ENCODE measurements at places on chromosomes 3 and 15. TPM values are rescaled to one million over a fixed set of nuclear protein-coding genes. Genes with fewer than 3 reads are reported as not detected.
A peak's percentile ranks its signal among the peaks of the same experiment; 100 is the strongest.

DNA sequence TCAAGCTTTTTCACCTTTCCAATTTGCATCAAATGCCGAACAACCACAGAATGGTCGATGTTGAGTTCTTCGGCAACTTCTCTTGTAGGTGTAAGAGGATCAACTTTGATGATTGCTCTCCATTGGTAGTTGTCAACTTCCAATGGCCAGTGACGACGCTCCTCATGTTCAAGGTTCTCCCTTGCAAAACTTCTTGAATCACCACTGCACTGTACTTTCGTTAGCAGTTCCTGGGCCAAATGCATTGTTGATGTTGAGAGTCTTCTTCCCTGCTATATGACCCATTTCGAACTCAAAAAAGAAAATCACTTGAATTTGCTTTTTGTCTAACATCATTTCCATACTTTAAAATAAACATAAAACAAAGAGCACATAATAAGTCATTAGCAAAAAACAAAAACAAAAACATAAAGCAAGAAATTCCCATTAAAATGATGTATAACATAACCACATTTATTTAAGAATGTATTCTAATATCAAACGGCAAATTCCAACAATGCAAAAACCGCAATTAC is 71.2 kb upstream of the AP4E1 start:
- H3K4me3 ChIP-seq = no peak overlapping the region
- DNase-seq = no peak
- H3K36me3 ChIP-seq = no peaks in the 10 kb centered on the region
- H3K27me3 ChIP-seq = no peaks in the 10 kb centered on the region
- no peak overlapping the region for H3K27ac ChIP-seq

Gene PLCB2
- polyA plus RNA-seq = 0.73 TPM

- H3K27me3 ChIP-seq = no peaks in the 10 kb centered on the region
- no peak for DNase-seq
- no peak overlapping the region for H3K4me3 ChIP-seq
- no peaks in the 10 kb centered on the region for H3K36me3 ChIP-seq
- H3K4me1 ChIP-seq = no peaks in the 10 kb centered on the region
Measured at GRCh38 chr3:59257506-59257905, 207.7 kb upstream of the CFAP20DC start.

- H3K4me3 ChIP-seq = no peak overlapping the region
- H3K36me3 ChIP-seq = no peaks in the 10 kb centered on the region
Measured at GRCh38 chr3:61157414-61157813, 93.8 kb downstream of the FHIT start.

DNA sequence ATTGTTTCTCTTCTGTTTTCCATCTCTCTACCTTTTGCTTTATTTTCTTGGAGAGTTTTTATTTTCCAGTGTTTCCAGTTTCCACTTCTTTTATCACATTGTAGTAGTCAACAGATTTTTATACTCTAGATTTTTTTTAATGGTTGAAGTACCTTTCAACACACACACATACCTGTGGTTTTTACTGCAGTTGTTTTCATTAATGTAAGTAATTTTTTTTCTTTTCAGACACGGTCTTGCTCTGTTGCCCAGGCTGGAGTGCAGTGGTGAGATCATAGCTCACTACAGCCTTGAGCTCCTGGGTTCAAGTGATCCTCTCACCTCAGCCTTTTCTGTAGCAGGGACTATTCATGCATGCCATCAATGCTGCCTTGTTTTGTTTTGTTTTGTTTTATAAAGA is 472.5 kb upstream of the SGO1 start:
- H3K4me1 ChIP-seq = no peaks in the 10 kb centered on the region
- no peak overlapping the region for H3K27ac ChIP-seq
- DNase-seq = no peak
- no peak overlapping the region for H3K4me3 ChIP-seq
- no peaks in the 10 kb centered on the region for H3K36me3 ChIP-seq

Gene GREM1
- 0.68 TPM for polyA plus RNA-seq

GRCh38 chr15:66508293-66508883 is 3.3 kb downstream of the ZWILCH start:
- no peaks in the 10 kb centered on the region for H3K36me3 ChIP-seq
- no peak overlapping the region for H3K27ac ChIP-seq
- peaks cover 7% of the 10 kb centered on the region for H3K4me1 ChIP-seq
- no peak for DNase-seq
- no peak overlapping the region for H3K4me3 ChIP-seq

DNA sequence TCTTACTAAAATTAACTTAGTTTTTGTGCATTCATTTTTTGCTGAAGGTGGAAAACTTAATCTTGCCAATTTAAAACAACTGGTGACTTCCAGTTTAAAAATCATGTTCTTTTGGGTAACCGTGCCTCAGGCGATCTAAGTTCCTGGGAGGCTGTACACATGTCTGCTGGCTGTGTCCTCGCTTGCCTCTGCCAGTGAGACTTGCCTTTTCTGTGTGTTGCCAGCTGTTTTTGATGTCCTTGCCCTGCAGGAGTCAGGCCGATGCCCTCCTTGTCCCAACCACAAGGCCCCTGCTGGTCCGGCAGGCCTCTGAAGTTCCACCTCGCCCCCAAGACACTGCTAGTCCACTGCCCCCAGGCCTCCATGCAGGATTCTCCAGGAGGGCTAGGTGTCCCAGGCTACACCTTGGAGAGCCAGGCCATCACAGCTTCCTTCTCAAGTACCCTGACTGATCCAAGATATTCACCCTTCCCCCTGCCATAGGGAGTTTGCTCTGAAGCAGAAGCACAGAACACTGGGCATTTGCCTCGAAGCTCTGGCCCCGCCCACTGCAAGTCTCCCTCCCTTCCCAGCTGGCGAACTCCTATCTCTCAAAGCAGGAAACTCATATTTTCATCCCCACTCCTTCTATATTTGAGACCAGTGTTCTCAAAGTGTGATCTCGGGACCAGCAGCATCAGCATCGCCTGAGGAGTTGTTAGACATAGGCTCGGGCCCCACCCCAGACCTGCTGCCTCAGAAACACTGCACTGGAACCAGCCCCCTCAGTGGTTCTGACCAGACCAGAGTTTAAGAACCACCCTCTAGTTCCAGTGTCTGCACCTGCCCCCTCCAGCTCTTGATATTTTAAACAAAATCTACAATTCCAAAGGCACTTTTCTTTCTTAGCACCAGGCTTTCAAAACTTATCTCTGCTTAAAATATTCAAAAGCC is 185.8 kb upstream of the UBE2E1 start:
- H3K36me3 ChIP-seq = no peaks in the 10 kb centered on the region
- DNase-seq = no peak
- no peak overlapping the region for H3K27ac ChIP-seq
- H3K27me3 ChIP-seq = no peaks in the 10 kb centered on the region
- H3K4me3 ChIP-seq = no peak overlapping the region

GRCh38 chr3:188301147-188301546 is 147.2 kb downstream of the LPP start:
- no peak for DNase-seq
- no peaks in the 10 kb centered on the region for H3K36me3 ChIP-seq
- H3K4me1 ChIP-seq = peaks cover 27% of the 10 kb centered on the region
- no peaks in the 10 kb centered on the region for H3K27me3 ChIP-seq
- H3K4me3 ChIP-seq = no peak overlapping the region
- H3K27ac ChIP-seq = no peak overlapping the region

Gene ZSCAN2
- 3.5 TPM for polyA plus RNA-seq

DNA sequence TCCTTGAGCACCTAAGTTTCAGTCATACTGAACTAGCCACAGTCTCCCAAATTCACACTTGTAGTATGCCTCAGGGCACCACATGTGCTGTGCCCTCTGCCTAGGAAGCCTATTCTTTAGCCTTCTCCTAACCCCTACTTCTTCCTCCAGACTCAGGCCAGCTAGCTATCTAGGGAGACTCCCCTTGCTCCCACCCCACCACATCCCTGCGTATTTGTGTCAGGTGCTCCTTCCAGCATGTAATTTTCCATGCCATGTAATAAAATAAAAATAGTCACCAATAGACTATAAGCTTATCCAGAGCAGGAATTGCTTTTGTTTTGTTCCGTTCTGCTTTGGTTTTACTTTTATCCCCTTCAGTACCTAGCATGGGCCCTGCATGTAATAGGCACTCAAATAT is 14.9 kb upstream of the GJD2 start:
- no peaks in the 10 kb centered on the region for H3K27me3 ChIP-seq
- DNase-seq = no peak
- H3K4me3 ChIP-seq = no peak overlapping the region

GRCh38 chr15:44010089-44010488 is 183.3 kb downstream of the WDR76 start:
- no peak for DNase-seq
- H3K4me3 ChIP-seq = no peak overlapping the region
- no peaks in the 10 kb centered on the region for H3K36me3 ChIP-seq
- H3K27ac ChIP-seq = no peak overlapping the region
- no peaks in the 10 kb centered on the region for H3K27me3 ChIP-seq

Gene TNFSF10
- polyA plus RNA-seq = 10.3 TPM

Gene CFAP100
- not detected for polyA plus RNA-seq

DNA sequence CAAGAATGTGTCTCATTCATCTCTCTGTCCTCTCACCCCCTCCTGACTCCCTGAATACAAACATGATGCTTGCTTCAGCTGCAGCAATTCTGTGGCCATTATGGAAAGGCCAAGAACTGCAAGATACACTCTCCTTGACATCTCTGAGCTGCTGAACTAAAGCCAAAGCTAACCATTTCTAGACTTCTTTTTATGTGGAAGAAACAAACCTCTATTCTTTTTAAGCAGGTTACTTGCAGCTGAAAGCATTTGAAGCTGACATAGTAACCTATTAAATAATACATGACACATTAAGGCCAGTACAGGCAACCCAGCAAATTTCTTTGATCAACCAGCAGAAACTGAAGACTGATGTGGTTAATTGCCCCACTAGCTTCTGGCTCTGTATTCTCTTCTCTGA is 17.5 kb downstream of the FHIT start:
- DNase-seq = no peak
- no peaks in the 10 kb centered on the region for H3K36me3 ChIP-seq
- no peak overlapping the region for H3K4me3 ChIP-seq
- H3K27ac ChIP-seq = no peak overlapping the region

DNA sequence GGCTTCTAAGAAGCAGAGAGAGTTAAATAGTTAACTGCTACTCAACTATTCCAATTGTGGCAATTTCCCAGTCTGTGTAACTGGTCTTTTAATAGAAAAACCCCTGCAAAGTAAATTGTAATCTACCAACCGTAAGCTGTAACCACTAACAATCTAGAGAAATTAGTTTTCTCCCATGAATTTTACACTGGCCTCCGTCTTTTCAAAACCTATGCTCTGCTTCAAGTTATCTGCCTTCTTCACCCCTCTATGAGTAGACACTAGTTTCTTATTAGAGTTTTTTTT is 42.6 kb downstream of the LRRFIP2 start:
- H3K4me3 ChIP-seq = no peak overlapping the region
- DNase-seq = no peak
- H3K27me3 ChIP-seq = no peaks in the 10 kb centered on the region
- peaks cover 40% of the 10 kb centered on the region for H3K4me1 ChIP-seq
- H3K27ac ChIP-seq = no peak overlapping the region
- peaks cover 8% of the 10 kb centered on the region for H3K36me3 ChIP-seq

Gene XCR1
- 0.03 TPM for polyA plus RNA-seq

DNA sequence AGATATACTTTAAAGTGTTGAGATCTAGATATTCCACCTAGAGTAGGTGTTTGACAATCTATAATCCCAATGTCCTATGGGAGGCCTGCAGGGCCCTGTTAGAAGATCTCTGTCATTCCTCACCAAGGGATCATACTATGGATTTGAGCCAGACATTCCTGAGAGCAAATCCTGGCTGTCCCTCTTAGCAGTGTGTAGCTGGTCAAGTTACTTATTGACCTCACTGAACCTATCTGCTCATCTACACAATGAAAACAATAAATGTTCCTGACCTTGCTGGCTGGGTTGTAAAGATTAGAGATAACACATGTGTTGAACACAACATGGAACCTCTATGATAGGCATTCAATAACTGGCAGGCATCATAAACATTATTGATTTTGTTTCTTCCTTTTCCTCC is 265.6 kb upstream of the ATP11B start:
- no peaks in the 10 kb centered on the region for H3K27me3 ChIP-seq
- no peaks in the 10 kb centered on the region for H3K36me3 ChIP-seq
- no peak overlapping the region for H3K4me3 ChIP-seq
- DNase-seq = no peak
- H3K27ac ChIP-seq = no peak overlapping the region

Gene RBPMS2
- 2.0 TPM for polyA plus RNA-seq

DNA sequence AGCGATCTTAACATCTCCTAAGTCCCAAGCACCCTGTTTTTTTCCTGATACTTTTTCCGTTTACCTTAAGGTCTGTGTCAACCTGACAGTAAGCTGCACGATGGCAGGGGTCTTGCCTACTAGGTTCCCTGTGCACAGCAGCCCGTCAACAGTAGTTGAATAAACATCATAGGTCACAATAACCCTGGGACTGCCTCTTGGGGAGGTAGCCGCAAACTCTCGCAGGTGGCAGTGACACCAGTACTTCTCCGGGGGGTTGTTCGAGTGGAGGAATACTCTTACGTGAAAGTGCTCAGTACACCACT is 365 bp upstream of the PDCD6IP start:
- peak overlapping the region; percentile 88 for H3K4me3 ChIP-seq
- peak overlapping the region; percentile 99 for H3K27ac ChIP-seq
- DNase-seq = no peak
- no peaks in the 10 kb centered on the region for H3K36me3 ChIP-seq
- H3K4me1 ChIP-seq = peaks cover 40% of the 10 kb centered on the region
- H3K27me3 ChIP-seq = no peaks in the 10 kb centered on the region

Gene ZKSCAN7
- 0.79 TPM for polyA plus RNA-seq

Gene KCNAB1
- polyA plus RNA-seq = 0.91 TPM

- H3K27ac ChIP-seq = no peak overlapping the region
- no peak for DNase-seq
- no peak overlapping the region for H3K4me3 ChIP-seq
- no peaks in the 10 kb centered on the region for H3K36me3 ChIP-seq
- no peaks in the 10 kb centered on the region for H3K4me1 ChIP-seq
Measured at GRCh38 chr3:134009345-134010000, 20.3 kb downstream of the SLCO2A1 start.

Gene ZPLD1
- polyA plus RNA-seq = not detected

Gene GOLGA6B
- 0.04 TPM for polyA plus RNA-seq

All from psoas muscle (tissue), 8 donors.